Stimulated activated CD4-positive, alpha-beta T cell treated with anti-CD3 and anti-CD28 coated beads, TNF-alpha, amount 100 ng/mL, for 1 hour (primary cell): ENCODE measurements at places on chromosomes 7 and 10.

- DNase-seq: no peak
Measured at GRCh38 chr7:153023194-153023592, 263.6 kb downstream of the ACTR3B start.

DNA sequence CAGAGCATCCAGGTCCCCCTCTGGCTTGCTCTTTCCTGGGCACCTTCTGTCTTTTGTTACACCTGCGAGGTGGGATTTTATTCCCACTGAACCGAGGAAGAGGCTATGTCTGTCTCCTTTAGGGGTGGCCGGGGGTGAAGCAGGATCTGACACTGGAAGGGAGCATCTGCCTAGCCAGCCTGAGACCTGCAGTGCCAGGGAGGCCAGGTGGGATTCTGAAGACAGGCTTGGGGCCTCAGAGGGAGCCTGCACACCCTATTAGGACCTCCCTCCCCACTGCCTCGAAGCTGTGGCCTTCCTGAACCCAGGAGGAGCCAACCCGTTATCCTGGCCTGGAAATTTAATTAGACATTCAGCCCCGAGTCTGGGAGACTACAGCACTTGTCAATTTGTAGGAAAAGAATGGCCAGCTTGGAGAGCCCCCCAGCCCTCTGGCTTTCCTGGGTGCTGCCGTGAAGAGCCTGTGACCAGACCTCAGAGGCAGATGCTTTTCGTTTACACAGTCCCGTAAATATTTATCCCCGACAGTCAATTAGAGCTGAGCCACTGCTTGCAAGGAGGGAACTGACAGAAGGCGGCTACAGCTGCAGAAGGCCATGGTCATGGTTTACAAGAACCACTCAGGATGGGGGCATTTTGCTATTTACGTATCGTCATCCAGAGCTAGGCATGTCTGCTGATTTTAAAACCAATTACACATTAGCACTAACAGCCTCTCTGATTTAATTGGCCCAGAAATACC, 19.7 kb downstream of the CHAT start:
- no peak for DNase-seq

DNA sequence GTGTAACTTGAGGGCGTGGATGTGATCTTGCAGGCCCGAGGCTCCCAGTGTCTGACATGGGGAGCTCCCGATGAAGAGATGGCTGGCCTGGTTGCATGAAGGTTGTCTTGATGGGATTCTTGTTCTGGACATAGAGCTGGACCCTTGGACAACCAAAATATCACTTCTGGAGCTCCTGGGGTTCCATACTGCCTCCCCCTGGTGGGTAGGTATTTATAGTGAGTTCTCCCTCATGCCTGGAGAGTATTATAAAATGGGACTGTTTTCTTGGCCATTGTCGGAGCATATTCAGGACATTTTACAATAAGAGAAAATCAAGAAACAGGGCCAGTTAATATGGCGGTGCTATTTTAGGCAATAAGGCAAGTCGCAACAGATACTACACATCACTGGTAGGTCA, 32.6 kb upstream of the GIMAP8 start:
- no peak for DNase-seq

GRCh38 chr10:114698271-114699061, 40.4 kb upstream of the ABLIM1 start:
- no peak for DNase-seq

- no peak for DNase-seq
Measured at GRCh38 chr7:122748195-122748594, 45.5 kb upstream of the RNF148 start.

GRCh38 chr7:50347693-50348092, 43.2 kb downstream of the IKZF1 start:
- no peak for DNase-seq

GRCh38 chr7:140201393-140201792, 24.6 kb upstream of the KDM7A start:
- no peak for DNase-seq

- DNase-seq: no peak
Measured at GRCh38 chr10:96439725-96440124, 74.0 kb downstream of the TLL2 start.

DNA sequence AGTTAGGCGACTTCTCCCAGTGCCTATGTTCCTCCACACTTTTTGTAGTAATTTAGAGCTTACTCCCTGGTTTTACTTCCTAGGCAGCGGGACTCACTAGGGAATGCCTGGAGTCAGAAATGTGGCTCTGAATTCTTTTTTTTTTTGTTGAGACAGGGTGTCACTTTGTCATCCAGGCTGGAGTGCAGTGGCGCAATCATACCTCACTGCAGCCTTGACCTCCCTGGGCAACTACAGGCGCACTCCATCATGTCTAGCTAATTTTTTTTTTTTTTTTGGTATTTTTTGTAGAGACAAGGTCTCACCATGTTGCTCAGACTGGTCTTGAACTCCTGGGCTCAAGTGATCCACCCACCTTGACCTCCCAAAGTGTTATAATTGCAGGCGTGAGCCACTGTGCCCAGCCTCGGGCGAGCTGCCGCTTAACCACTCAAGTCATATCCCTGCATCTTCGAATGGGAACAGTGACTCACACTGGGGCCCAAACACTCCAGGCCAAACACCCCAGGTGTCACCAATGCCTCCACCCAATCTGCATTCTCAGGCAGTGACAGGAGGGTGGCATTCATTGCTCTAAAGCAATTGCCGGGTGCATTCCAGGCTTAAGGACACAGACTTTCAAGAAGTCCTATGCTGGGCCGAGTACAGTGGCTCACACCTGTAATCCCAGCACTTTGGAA, 19.6 kb downstream of the RGS10 start:
- no peak for DNase-seq

DNA sequence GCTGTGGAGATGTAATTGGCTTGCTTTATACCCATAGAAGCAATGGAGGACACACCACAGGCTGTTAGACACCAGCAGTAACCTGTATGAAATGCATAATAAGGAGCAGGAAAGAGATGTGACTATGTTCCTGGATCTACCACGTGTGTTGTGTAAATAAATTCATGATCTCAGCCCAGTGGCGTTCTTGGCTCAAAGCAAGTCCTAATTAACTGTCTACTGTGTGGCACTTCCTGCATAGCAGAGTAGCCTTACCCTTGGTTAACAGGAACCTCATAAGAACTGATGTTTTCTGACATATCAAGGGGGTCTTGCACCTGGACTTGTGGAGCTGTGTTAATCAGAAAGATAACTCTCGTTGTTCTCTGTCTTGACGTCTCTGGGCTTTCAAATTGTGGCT, 25.7 kb upstream of the FAM180A start:
- DNase-seq: no peak

DNA sequence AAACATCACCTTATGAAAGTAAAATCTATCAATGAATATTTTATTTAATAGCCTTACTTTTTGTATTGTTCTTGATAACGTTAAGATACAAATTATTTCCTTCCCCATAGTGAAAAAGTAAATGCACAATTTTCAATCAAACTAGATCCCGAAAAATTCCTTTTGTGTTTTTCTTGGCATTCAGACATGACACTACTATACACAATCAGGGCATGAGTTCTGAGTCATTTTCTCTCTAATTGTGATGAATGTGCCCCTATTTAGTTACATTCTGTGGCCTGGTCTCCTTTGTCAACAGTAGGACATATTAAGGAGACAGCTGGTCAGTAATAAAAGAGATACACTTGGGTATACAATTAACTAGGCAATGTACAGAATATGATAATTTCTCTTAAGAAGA, 19.8 kb downstream of the COL1A2 start:
- no peak for DNase-seq

GRCh38 chr10:132960071-132960472, 17.7 kb upstream of the CFAP46 start:
- DNase-seq: no peak

DNA sequence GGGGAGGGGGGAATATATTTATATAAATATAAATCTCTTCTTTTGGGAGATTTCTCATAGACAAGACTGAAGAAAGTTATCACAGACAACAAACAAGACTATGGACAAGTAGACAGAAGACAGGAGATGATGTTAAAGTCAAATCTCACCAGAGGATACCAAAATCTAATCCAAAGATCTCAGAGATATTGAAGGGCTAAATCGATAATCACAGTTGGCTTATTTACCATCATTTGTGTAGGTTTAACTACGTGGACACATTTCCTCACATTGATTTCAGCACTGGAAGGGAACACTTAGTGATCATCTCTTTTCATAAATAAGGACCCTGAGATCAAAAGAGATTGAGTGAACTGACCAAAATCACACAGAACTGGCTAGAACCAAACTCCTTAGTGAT, 2.7 kb upstream of the INPP5F start:
- DNase-seq: no peak

GRCh38 chr7:51647486-51647885, 330.9 kb upstream of the COBL start:
- DNase-seq: no peak

GRCh38 chr10:31098046-31098445, 66.4 kb upstream of the ZNF438 start:
- DNase-seq: no peak

DNA sequence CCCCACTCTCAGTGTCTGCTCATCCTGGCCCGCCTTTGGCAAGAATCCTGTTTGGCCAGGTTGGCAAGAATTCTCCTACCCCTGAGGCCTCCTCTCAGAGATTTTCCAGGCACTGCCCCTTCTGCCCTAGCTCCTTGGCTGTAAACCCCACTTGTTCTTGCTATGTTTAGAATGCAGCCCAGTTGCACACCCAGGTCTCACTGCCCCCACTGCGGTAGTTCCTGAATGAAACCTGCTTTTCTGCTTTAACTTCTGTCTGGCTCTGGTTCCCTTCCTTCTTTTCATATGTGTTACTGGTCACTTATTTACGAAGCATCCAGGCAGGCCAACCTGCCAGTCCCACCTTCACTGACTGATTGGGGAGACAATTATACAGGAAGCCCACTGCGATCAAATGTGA, 576.9 kb downstream of the GLRX3 start:
- no peak for DNase-seq

DNA sequence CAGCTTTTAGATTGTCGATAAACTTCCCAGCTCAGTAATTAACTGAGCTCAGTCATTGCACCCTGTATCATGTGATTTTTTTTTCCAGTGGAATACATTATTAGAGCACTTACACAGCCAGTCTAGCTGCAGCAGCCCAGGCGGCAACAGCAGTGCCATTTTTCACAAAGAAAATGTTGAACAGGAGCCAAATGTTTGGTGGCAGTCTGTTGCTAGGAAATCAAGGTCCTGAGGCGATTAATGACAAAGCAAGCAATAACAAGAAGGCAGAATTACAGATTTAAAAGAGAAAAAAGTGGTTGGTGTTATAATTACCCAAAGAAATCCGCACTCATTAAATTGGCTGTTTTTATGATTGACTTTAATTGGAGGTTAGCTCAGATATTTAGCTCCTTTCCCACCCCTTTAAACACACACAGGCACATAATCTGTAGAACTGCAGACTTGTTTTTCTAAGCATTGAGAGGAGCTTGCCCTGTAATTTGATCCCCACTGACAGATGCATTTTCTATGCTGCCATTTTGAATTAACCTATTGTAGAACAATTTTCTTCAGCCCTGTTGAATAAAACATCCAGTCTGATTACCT, 267.4 kb downstream of the ADK start:
- DNase-seq: no peak

DNA sequence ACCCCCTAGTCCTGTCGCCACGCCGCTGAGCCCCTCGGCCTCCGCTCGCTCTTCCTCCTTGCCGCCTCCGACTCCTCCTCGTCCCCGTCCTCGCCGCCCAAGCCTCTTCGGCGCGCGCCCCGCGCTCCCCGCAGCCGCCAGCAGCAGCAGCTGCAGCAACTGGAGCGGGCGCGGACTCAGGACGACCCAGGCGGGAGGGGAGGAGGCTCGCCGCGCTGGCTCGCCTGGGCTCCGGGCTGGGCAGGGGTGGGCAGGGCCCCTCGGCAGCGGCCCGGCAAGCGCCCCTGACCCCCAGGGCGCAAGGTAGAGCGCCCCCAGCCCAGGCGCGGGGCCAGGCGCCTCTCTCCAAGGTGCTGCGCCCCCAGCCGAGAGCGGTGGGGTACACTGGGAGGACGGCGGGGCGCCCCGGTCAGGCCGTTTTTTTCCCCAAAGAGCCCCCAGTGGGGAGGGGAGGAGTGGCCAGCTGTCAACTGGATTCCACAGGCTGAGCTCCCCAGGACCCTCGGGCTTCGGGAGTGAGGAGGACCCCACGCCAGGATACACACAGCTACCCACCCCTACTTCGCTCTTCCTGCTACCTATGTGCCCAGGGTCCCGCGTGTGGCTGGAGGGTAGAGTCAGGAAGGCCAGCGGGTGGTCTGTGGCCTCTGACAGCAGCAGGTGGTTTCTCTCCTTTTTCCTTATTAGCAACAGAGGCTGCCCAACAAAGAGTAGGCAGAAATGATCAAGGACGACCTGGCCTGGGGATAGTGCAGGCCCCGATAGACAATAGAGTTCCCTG, 903 bp upstream of the KCNMA1 start:
- no peak for DNase-seq

DNA sequence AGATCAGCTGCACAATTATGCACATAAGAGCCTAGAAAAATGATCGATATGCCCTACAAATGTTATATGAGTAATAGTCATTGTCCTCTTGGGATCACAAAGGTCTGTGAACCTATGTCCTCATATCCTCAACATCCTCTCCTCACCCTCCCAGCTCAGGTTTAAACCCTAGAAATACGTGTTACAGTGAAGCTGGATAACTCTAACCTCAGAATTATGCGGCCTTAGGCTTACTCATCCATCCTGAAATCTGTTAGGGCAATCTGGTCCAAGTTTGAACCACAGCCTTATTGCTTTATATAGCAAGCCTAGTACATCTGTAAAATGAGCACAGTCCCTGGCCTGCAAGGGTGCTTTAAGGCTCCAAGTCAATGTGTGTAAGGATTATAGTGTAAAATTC, 84.2 kb upstream of the FRMD4A start:
- DNase-seq: no peak

- DNase-seq: no peak
Measured at GRCh38 chr7:90749774-90750173, 153.7 kb downstream of the CDK14 start.

DNA sequence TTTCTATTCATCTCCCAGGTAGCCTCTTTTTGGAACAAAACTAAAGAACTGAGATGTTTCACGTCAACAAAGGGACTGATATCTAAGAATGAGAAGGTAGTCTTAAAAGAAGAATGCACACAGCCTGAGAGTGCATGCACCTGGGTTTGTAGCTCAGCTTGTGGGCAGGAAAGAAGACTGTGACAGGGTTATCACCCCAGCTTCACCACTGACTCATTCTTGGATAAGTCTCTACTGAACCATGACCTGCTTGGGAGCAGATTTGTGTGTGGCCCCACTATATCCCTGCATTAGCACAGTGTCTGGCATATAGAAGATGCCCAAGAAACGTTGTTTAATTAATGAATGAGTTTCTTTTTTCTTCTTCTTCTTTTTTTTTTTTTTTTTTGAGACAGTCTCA, 187.5 kb downstream of the GPAM start:
- no peak for DNase-seq

- no peak for DNase-seq
Measured at GRCh38 chr7:128030654-128031611, at the start of gene LRRC4. LRRC4 (minus strand) TSS chr7:128031437; CDS start chr7:128030640, 797 bp downstream.

DNA sequence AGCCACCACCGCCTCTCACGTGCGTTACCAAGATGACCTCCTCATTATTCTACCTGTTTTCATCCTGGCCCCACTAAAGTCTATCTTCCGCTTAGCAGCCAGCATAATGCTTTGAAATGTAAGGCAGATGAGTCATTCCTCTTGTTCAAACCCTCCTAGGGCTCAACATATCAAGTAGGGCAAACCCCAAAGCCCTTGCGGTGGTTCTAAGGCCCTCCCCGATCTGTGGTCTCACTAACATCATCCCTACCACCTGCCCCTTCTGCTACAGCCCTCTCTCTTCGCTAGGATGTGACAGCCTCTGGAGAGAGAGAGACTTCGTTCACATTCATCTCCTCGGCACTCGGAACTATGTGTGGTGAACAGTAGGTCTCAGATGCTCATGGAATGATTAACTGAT, 94.8 kb downstream of the SVIL start:
- no peak for DNase-seq
